ENCODE measurements at places on chromosomes 12 and 14. TPM values are rescaled to one million over a fixed set of nuclear protein-coding genes. Genes with fewer than 3 reads are reported as not detected.

GRCh38 chr14:87407344-87407743 lies 585.6 kb downstream of the GALC start:
- no peak overlapping the region for H3K4me3 ChIP-seq
- DNase-seq: no peak
- H3K27ac ChIP-seq: no peak overlapping the region
- no peaks in the 10 kb centered on the region for H3K36me3 ChIP-seq
- H3K27me3 ChIP-seq: no peaks in the 10 kb centered on the region
- H3K4me1 ChIP-seq: no peaks in the 10 kb centered on the region

DNA sequence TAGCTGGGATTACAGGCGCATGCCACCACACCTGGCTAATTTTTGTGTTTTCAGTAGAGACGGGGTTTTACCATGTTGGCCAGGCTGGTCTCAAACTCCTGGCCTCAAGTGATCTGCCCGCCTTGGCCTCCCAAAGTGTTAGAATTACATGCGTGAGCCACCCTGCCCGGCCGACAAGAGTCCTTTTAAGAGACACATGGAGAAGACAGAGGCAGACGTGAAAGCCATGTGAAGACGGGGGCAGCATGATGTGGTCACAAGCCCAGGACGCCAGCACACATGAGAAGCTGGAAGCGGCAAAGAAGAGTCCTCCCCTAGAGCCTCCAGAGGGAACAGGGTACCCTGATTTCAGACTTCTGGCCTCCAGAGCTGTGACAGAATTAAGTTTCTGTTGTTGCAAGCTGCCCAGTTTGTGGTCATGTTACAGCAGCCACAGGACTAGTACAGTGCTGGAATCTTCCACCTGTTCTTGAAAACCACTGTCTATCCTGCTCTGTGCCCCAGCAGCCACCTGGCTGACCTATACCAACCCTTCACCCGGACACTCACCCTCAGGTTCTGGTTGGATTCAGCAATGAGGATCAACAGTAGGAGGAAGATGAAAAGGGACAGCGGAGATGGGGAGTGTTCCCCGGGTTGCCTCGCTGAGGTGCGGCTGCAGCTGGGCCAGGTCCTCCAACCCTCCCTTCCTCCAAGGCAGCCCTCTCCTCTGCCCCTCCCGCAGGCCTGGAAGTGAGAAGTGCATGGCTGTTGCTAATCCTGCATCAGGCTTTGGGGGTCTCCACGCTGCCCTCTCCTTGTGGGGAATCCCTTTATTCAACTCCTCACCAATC lies 16.9 kb downstream of the VPS37B start:
- DNase-seq: no peak
- peaks cover 5% of the 10 kb centered on the region for H3K36me3 ChIP-seq
- no peaks in the 10 kb centered on the region for H3K27me3 ChIP-seq

GRCh38 chr12:78441737-78442453 lies 422.7 kb upstream of the SYT1 start:
- H3K4me1 ChIP-seq: no peaks in the 10 kb centered on the region
- no peak for DNase-seq

GRCh38 chr12:38385486-38385885 lies 68.9 kb downstream of the ALG10B start:
- H3K27me3 ChIP-seq: no peaks in the 10 kb centered on the region
- no peaks in the 10 kb centered on the region for H3K36me3 ChIP-seq

DNA sequence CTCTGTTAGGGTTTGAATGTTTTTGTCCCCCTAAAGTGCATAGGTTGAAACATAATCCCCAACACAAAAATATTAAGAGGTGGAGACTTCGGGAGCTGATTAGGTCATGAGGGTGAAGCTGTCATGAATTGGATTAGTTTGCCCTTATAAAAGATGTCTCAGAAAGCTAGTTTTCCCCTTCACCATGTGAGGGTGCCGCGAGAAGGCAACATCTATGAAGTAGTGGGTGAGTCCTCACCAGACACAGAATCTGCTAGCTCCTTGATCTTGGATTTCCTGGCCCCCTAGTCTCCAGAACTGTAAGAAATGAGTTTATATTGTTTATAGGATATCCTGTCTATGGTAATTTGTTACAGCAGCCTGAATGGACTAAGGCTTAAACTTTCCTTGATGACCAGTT lies 301.5 kb upstream of the ATP2B1 start:
- no peak overlapping the region for H3K4me3 ChIP-seq
- no peaks in the 10 kb centered on the region for H3K4me1 ChIP-seq
- H3K27me3 ChIP-seq: no peaks in the 10 kb centered on the region
- no peak overlapping the region for H3K27ac ChIP-seq

GRCh38 chr14:50099335-50099734 lies 17.0 kb downstream of the VCPKMT start:
- H3K4me1 ChIP-seq: peaks cover 23% of the 10 kb centered on the region
- no peak overlapping the region for H3K4me3 ChIP-seq
- H3K27me3 ChIP-seq: no peaks in the 10 kb centered on the region
- DNase-seq: no peak

DNA sequence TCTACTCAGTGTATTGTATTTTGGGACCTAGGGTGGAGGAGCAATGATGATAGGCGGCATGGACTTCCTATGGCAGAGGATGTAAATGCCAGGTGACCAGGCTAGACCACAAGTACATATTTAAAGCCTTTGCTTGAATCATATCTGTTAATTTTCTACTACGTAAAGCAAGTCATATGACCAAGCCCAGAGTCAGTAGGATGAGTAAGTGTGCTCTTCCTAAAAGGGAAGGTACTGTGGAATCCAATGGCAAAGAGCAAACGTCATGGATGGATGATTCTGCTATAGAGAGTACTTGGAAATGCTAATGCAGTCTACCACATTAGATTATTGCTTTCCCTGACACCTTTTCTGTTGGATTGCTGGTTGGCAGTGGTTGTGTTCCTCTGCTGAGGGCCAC lies 16.8 kb downstream of the GPATCH2L start:
- peaks cover 7% of the 10 kb centered on the region for H3K4me1 ChIP-seq
- H3K27ac ChIP-seq: no peak overlapping the region
- no peak overlapping the region for H3K4me3 ChIP-seq
- DNase-seq: no peak
- H3K27me3 ChIP-seq: no peaks in the 10 kb centered on the region

DNA sequence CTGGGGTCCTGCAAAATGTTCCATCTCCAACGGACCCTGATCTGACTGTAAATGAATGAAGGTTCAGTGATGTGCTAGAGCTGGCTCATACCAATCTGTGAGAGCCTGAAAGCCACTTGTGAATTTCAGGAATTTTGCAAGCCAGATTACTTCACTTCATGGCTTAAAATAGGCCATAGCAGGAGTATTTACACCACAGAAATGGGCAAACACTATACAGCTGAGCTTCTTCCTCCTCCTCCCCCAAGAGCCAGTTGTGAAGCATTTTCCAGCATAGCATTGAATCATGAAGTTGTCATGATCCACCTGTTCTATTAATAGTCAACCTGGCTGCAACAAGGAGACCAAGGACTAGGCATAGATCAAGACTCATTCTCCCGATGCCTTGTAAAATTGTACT lies 141.3 kb upstream of the RASSF8 start:
- no peaks in the 10 kb centered on the region for H3K27me3 ChIP-seq
- DNase-seq: no peak
- H3K36me3 ChIP-seq: no peaks in the 10 kb centered on the region

DNA sequence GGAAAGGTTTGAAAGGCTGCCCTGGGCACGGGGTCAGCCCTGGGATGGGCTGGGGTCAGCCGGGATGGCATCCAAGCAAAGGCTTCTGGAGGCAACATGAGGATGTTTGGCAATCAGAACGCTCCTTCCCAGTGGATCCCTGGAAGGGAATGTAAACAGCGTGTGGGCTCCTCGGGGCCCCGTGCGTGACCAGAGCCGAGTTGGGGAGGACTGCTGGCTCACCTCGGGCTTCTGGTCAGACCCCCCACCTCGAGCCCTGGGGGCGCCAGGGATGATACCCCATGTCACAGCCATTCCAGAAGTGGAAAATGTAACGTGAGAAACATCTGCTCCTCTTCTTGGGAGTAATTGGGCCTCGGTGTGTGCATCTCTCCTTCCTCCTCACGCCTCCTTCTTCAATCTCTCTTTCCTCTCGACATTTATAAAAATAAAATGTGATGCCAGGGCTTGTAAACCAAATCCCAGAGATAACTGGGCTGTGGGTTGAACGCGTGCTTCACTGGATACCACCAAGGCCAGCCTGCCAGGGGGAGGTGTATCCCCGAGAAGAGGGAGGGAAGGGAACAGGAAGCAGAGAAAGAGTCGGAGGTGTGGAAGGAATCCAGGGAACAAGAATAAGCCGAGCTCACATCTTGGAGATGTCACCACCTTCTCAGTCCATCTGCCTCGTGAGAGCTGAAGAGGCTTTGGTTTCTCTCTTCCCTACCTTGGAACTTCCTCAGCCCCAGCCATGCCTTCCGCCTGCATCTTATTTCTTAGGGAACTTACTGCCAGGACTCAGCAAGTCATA lies 144.8 kb downstream of the NUAK1 start:
- H3K36me3 ChIP-seq: no peaks in the 10 kb centered on the region
- no peak overlapping the region for H3K27ac ChIP-seq
- H3K4me3 ChIP-seq: no peak overlapping the region
- DNase-seq: no peak
- no peaks in the 10 kb centered on the region for H3K4me1 ChIP-seq

DNA sequence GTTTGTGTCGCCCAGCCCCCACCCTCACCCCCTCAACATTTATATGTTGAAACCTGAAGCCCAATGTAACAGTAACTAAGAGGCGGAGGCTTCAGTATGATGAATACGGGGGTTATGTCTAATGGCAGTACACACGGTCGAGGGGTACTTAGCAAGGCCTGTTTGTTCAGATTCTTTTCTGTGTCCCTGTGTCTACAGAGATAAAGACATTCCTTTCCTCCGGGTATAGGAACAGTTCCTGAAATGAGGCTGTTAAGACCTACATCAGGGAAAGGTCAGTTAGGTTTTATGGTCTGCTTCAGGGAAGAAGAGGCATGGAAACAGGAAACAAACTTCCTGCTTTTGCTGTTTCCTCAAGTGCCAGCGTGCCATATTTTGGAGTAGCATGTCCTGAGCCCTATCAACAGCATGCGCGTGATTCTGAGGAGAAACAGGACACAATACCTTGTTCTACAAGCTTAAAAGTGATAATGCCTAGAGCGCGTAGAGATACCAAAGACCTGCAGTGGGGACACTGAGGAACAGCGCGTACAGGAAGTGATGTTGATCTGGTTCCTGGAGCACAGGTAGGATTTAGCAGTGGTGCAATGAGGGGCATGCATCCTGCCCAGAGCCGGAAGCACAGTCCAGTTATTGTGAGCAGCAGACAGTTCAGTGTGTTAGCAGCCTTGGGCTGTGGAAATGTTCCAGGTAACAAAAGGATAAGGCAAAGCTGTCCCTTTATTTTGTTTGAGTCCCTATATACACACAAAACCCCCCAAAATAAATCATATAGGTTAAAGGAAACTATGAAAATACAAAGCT lies 47.2 kb downstream of the FGD4 start:
- H3K36me3 ChIP-seq: no peaks in the 10 kb centered on the region
- no peak overlapping the region for H3K4me3 ChIP-seq
- H3K27me3 ChIP-seq: no peaks in the 10 kb centered on the region

DNA sequence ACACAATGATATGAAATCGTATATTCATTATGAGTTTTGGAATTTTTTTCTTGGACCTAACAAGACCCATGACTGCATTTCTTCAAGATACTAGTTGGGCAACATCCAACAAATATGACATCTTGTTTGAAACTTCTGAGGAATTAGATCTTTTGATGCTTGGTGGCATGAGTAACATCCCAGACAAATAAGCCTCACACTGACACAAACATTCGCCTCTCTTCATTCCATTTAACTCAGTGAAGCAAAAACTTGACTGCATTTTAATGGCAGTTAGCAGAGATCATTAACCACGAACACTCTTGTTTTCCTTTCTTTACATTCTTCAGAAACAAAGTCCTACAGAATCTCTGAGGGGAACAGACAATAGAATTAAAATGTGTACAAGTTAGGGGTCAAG lies 758.3 kb downstream of the C12orf50 start:
- no peaks in the 10 kb centered on the region for H3K36me3 ChIP-seq
- DNase-seq: no peak
- no peak overlapping the region for H3K4me3 ChIP-seq
- no peaks in the 10 kb centered on the region for H3K27me3 ChIP-seq
- H3K4me1 ChIP-seq: no peaks in the 10 kb centered on the region

GRCh38 chr14:83607682-83608081 lies 1922.3 kb upstream of the FLRT2 start:
- no peak for DNase-seq
- no peak overlapping the region for H3K27ac ChIP-seq
- H3K27me3 ChIP-seq: no peaks in the 10 kb centered on the region
- H3K4me3 ChIP-seq: no peak overlapping the region
- H3K36me3 ChIP-seq: no peaks in the 10 kb centered on the region

GRCh38 chr12:68240975-68241374 lies 12.4 kb downstream of the IL22 start:
- peak overlapping the region; percentile 80 for H3K4me3 ChIP-seq
- H3K27me3 ChIP-seq: no peaks in the 10 kb centered on the region
- H3K4me1 ChIP-seq: peaks cover 30% of the 10 kb centered on the region

DNA sequence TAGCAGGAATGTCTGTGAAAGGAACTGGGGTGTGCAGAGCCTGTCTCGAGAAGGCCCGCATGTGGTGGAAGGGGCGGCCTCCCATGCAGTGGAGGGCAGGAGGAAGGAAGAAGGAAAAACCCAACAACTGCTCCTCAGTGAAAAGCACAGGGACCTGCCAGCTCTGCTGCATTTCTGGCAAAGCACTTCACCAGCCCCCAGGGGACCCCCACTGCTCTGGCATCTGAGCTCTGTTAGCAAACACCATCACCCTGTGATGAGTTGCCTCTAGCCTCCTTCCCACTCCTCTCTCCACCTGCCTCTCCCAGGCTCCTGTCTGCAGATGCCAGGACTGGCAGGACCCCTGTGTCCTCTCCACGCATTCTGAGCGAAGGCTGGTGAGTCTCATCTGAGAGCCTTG lies 69.0 kb upstream of the DDX11 start:
- H3K4me1 ChIP-seq: no peaks in the 10 kb centered on the region
- no peaks in the 10 kb centered on the region for H3K27me3 ChIP-seq
- H3K4me3 ChIP-seq: no peak overlapping the region
- H3K27ac ChIP-seq: no peak overlapping the region
- no peak for DNase-seq

- H3K27me3 ChIP-seq: no peaks in the 10 kb centered on the region
- H3K4me1 ChIP-seq: no peaks in the 10 kb centered on the region
- no peaks in the 10 kb centered on the region for H3K36me3 ChIP-seq
- DNase-seq: no peak
- no peak overlapping the region for H3K4me3 ChIP-seq
These were observed 12.3 kb upstream of the EPYC start for GRCh38 chr12:91017043-91017442.

The SIX6 gene
- not detected for polyA plus RNA-seq

The NEUROD4 gene
- not detected for polyA plus RNA-seq

The GLT8D2 gene
- not detected for polyA plus RNA-seq

The NELL2 gene
- 1.5 TPM for polyA plus RNA-seq

The PTPN6 gene
- 299 TPM for polyA plus RNA-seq

The IL31 gene
- not detected for polyA plus RNA-seq
